ACHN (cell line): ENCODE measurements at places on chromosomes 16 and 17.
A peak's percentile ranks its signal among the peaks of the same experiment; 100 is the strongest.

DNA sequence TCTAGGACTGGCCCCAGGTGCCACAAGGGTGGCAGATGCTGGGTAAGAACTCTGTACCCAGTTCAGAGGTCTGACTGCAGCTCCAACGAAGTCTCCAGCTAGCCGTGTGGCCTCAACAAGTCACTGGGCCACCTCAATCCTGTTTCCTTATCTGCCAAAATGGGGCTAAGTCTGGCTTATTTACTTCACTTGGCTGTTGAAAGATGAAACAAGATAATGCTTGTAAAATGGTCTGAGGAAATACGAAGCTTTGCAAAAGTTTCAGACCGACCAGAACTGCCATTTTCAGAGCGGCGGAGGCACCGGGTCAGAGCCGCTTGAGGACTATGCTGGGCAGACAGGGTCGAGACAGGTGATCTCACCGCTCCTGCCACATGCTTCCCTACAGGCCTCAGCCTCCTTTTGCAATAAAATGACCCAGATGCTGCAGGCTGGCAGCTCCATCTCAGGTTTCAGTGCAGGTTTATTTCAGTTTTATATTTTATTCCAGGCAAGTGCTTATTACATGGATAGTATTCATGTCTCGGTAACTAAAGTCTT lies 17.2 kb downstream of the MNT start:
- no peak for DNase-seq

DNA sequence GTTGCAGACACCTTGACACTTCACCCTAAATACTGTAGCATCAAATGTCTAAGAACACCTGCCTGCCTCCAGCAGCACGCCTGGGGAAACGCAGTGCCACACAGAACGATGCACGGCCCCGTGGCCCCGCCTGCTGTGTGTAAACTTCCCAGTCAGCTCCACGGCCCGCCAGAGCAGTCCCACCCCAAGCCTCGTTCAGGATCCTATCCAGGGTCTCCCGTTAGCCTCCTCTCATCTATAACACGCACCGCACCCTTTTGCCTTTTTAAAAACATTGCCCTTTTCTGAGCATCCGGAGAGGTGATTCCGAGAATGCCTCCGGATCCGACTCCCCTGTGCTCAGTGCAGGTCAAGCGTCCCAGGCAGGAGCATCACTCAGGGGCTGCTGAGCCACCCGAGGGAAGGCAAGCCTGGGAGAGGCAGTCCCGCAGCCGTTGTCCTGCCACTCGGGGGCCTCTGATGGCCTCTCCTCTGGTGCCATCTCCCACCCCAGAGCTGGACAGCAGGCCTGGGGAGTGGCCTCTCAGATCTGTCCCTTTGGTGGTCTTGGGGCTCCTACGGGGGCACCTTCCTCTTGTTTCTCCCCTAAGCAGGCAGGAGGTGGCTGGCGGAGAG lies 37.9 kb upstream of the SLC38A10 start:
- DNase-seq = no peak

- DNase-seq = no peak
These were observed 83.1 kb upstream of the CNTNAP4 start for GRCh38 chr16:76193906-76194615.

DNA sequence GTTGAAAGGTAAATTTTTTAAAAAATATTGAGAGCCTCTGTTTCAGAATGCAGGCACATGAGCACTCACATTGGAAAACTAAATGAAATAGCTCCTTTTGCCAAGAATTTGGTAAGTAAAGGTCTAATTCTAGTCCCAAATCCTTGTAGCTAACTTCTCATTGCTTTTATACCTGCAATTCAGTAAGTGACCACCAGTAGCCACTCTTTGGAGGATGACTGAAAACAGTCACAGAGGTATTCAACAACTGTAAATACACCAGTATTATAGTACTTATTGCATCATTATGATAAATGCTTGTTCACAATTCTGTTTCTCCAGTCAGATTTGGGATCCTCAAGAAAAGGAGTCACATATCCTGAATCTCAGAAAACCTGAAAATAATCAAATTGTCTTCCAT lies 562.4 kb upstream of the CDH11 start:
- DNase-seq = no peak

DNA sequence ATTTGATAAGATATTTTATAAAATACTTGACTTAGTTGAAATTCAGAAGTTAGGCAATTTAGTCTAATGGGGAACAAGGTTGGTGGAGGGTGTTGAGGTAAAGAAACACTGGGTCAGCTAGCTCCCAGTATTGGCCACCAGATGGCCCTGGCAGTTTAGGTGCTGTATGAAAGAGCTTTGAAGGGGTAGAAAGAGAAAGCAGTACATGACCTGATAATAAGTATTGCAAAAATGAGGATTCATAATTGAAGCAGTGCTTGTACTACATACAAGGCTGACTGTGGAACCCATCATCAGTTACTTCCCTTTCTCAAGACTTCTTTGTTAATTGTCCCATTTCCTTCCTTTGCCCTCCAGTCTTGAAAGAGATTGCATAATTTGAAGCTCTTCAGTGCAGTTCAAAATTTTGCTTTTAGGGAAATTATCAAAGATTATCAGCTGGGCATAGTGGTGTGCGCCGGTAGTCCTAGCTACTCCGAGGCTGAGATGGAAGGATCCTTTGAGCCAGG lies 29.4 kb downstream of the TANC2 start:
- DNase-seq = peak; percentile 62

DNA sequence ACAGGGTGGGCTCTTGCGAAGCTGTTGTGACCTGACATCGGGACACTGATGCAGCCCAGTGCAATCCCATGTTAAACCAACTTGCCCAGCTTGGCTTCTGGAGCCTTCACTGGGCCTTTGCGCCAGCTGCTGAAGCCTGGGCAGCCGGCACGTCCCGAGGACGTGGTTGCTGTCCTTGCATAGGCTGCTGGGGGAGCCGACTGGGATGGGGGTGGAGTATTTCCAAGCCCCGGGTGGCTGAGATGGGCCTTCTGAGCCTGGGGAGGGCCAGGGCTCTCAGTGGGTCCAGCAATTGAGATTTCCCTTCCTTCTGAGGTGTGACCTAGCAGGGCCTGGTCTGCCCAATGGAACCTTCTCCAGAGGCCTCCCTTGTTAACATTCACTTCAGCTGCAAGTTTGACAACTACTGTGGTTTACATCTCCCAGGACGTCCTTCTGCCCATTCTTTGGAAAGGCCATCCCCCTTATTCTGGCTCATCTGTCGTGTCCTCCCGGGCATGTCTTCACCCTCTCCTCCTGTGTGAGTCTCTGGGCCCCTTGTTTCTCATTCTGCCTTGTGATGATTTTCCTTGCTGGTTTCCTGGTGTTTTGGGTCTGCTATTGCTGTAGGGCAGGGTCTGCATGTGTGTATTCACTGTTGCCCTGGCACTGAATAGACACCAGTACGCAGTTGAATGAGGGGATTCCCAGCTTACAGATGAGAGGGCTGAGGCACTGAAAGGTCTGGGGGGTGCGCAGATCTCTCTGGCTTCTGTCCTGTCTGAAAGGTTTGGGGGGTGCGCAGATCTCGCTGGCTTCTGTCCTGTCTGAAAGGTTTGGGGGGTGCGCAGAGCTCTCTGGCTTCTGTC lies 34.4 kb downstream of the HAPSTR1 start:
- DNase-seq = no peak

DNA sequence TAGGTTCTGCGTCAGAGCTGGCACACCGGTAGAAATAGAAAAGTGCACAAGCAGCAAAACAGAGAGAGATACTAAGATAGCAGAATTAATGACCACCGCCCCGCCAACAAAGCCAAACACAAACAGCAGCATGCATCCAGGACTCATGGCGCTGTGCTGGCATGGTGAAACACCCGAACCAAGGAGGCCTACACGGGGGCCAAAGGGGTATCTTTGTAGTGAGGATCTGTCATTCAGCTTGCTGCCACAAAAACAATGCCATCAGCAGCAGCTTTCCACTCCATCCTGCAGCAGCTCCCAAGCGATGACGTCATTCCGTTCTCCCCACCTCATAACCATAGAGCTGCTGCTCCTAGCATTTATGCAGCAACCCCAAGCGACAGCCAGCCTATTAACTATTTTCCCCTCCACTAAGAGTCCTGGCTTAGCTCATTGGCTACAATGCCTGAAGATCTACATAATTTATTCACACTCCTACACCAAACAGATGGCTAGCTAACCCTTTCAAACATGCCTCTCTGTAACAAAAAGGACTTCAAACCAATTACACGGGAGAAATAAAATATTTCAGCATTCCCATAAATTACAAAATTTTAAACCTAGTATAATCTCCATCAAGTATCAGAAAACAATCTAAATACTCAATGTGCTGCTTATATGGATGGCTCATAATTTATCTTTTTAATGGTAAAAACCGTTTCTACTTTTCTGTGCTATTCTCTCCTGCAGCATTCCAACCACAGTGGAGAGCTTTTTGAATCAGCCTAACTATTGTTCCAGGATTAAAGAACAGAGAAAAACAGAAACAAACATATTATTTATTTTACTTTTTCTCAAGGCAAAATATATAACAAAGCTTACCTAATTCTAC lies 73.9 kb downstream of the SPAG9 start:
- peak; percentile 95 for DNase-seq

DNA sequence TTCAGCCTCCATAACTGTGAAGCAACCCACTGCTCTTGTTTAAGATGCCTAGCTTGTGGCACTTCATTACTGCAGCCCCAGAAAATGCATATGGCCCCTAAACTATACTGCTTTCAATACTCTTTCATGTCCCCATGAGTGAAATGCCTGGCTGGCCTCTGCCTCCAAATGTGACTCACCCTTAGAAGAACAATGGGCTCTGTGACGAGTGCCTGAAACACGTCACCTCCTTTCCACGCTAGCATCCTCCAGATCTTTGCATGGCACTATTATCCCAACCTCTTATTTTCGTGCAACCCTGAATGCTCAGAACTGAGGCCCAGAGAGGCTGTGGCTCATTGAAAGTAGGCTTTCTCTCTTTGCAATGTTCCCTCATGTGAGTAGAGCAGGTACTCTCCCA lies 233.1 kb downstream of the CBLN1 start:
- no peak for DNase-seq

DNA sequence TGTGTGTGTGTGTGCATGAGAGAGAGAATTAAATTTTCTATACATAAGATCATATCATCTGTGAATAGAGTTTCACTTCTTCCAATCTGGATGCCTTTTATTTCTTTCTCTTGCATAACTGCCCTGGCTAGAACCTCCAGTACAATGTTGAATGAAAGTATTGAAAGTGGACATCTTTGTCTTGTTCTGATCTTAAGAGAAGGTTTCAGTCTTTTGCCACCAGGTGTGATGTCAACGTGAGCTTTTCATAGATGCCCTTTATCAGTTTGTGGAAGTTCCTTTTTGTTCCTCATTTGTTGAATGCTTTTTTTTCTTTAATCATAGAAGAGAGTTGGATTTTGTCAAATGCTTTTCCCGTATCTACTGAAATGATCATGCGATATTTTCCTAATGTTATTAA lies 63.3 kb downstream of the RNF213 start:
- no peak for DNase-seq

DNA sequence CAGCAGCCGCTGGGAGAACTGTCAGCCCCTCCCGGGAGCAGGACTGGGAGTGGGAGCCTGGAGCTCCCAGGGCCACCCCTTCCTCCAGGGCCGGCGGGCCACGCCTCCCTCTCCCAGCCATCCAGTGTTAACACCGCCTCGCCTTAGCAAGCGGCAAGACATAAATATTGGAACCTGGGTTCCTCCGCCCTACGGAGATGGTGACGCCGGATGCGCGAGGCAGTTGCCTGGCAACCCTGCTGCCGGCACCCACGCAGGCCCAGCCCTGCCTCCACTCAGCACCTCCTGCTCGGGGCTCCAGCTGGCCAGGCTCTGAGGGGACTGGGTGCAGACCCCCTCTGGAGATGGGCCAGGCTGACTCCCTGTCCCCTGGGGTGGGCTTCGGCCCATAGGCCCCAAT lies 27.4 kb upstream of the CACNA1H start:
- DNase-seq = no peak

DNA sequence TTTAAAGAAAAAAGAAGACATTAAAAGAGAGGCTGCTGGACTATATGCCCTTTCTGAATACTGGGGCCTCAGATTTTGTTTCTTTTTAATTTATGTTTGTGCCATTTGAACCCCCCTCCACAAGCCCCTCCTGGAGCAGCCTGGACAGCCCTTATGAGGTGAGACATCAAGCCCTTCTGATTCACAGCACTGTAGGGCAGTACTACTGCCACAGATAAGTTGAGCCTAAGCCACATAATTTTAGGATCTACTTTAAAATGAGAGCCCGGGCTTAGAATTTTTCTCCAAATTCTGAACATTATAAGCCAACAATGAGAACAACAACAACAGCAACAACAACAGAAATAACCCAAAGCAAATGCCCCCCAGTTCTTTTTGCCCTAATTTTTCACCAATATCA lies 256.9 kb upstream of the SALL1 start:
- DNase-seq = no peak

GRCh38 chr16:47644166-47644565 lies 183.0 kb downstream of the PHKB start:
- no peak for DNase-seq

- no peak for DNase-seq
These were observed 26.7 kb upstream of the JPT2 start for GRCh38 chr16:1651094-1651973.

DNA sequence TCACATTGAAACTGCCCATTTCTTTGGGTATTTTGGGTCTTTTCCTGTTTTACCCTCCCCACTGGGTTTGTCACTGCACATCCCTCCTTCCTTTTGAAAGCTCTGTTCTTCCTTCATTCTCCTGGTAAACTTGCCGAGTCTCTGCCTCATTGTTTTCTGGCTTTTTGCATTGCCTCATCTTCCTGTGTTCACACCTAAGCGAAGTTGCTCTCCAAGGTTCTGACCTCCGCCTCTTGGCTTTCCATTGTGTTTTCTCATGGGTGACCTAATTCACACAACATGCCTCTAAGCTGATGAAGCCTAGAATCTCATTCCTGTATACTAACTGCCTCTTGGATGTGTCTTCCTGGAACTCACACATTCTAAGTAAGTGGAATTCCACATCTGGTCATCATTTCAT lies 1096.1 kb upstream of the EEF2KMT start:
- peak; percentile 63 for DNase-seq

- DNase-seq = no peak
These were observed 33.5 kb downstream of the NUP93 start for GRCh38 chr16:56763291-56763916.

DNA sequence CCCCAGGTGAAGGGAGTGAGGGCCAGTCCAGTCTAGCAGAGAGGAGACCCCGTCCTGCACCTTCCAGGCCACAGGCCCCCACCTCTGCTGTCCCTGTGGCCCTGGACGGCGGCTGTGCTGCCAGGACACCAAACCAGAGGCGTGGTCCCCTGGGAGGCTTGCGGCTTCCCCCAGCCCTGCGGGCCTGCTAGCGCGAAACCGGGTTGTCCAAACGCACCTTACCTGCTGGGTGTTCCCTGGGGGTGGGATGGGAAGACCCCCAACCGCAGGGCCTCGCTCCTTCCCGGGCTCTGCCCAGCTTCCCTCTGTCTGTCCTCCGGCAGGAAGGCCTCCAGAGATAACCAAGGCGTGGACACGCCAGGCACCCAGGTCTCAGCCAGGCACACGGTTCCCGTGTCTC lies 19.6 kb upstream of the CACNA1H start:
- no peak for DNase-seq

DNA sequence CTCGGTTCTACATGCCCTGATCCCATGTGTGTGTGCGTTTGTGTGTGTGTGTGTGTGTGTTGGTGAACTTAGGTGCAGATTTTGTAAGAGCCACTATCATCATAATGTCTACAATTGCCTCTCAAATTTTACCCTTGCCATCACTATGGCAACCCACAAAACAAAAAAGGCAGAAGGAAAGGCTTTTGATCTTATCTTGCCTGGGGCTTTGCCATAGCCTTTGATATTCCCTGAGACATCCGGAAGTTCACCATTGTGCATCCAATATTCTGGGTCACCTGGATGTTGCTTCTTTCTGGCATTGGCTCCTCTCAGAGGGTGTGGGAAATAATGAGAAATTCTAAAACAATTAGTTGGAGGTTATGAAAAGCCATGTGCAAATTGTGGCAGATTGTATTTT lies 114.7 kb downstream of the HAPSTR1 start:
- DNase-seq = no peak
